ENCODE measurements at places on chromosomes 2 and 18.

DNA sequence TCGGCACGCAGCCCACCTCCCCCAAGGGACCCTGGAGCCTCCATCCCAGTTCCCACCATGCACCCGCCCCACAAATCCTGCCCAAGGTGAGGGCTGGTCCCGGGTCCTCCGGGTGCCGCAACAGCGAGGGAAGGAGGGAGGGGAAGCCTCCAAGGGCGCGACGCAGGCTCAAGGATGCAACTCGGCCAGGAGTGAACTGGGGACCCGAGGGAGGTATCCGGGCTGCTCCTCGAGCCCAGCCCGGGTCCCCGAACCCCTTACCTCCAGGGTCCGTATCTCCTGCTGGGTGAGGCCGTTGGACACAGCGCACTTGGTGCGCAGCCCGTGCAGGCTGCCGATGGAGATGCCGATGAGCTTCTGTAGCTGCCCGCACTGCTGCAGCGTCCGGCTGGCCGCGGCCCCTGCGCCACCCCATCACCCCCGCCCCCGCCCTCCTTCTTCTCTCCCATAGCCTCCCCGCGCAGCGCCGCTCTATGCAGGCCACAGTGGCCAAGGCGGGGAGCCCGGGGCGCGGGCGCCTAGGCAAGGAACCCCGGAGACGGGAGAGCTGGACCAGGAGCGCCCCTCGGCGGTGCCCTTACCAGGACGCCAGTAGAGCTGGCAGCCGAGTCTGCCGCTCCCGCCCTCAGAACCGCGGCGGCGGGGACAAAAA is 124.1 kb downstream of the ANKRD30BL start:
- DNase-seq, result no peak

GRCh38 chr2:120012771-120013596 is at the start of gene EPB41L5:
EPB41L5 (plus strand) TSS chr2:120013077; CDS start chr2:120019085, 6,008 bp downstream.
- peak; percentile 53 for DNase-seq

DNA sequence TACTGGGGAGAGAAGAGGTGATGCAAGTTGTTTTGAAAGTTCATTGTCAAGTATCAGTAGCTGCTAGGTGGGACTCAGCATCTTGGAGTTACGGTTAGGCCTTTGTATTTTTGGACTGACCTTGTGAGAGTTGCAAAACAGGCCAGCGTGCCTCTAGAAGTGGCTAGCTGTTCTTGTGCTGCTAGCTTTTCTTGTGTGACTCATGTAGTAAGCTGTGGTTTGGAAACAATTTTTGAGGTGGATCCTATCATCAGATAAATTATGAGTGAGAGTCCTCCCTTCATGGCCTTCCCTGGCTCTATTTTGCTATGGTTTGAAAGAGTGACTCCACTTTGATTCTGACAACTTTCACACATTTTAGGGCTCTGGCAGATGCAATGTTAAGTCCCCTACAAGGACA is 409.2 kb upstream of the HS6ST1 start:
- no peak for DNase-seq

- no peak for DNase-seq
Measured at GRCh38 chr2:119672161-119672862, 6.7 kb upstream of the TMEM177 start.

- no peak for DNase-seq
Measured at GRCh38 chr2:7424481-7424880, 507.3 kb downstream of the RNF144A start.

DNA sequence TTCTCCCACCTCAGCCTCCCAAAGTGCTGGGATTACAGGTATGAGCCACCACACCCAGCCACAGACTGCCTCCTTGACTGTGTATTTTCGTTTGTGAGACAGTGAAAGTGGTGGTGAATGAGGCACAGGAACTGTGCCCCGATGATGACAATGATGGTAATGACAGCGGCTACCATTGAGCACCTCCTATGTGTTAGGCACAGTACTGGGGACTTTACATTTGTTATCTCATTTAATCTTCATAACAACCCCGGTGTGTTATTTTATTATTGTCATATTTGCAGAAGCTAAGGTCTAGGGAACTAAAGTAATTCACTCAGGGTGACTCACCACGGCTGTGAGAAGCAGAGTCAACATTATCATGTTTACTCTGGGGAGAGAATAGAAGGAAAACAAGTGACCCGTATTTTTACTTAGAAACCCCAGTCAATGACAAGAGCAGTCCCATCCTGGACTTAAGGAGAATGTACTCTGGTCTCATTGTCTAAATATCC is 77.6 kb upstream of the ALPP start:
- DNase-seq, result no peak

DNA sequence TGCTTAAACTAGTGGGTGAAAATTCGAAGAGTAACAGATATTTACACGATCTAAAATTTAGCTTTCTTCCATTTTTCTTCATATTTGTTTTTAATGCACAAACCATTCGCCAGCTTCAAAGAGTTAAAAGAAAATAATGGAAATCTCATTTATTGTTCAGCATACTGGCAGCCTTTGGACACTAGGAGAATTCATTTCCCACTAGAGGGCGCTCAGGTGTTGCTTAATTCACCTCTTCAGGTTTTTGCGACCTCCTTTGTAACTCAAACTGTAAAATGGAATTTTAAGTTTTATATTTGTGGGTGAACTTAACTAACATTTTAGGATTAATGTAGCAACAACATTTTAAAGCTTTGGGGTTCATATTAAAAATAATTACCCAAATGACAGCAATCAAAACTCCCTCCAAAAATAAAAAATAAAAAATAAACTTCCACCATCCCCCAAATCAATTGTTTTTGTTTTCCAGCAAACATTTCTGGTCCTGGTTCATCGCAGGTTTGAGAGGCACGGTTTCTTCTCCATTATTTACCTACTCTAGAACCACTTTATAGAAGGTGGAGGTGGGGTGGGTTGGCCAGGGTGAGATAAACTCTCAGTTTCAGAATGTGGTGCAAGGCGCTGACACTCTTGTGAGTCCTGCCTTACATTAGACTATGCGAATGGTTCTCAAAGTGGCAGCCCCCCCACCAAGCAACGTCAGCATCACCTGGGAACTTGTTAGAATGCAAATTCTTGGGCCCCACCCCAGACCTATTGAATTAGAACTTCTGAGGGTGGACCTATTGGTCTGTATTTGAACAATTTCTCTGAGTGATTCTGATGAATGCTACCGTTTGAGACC is 24.7 kb upstream of the PNPT1 start:
- no peak for DNase-seq

GRCh38 chr2:157898591-157898996 is 22.5 kb upstream of the ACVR1 start:
- DNase-seq, result peak; percentile 51

- no peak for DNase-seq
Measured at GRCh38 chr2:6986301-6986911, 69.2 kb downstream of the RNF144A start.

DNA sequence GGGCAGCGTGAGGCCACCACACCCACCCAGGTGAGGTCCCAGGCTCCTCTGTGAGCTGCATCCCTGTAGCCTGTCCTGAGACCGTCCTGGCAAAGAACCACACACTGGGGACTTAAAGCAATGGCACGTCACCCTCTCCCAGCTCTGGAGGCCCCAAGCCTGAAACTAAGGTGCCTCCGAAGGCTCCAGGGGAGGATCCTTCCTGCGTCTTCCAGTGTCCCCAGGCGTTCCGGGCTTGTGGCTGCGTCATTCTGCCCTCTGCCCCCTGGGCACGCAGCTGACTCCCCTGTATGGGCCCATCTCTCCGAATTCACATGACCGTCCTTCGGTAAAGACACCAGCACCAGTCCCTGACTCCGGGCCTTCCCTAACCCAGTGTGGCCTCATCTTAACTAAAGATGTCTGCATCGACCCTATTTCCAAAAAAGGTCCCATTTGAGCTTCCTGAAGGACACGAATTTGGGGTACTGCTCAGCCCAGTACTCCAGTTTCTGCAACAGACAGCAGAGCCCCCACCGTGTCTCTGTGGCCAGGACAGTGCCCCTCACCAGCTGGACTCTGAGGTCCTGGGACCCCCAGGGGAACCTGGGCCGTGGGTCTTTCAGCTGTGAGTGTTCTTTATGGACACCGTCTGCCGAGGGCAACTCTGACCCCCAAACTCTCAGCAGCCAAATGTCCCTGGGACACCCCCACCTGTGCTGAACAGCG is 75.2 kb upstream of the CTDP1 start:
- DNase-seq, result no peak

- DNase-seq, result no peak
Measured at GRCh38 chr18:70219688-70220087, 14.2 kb upstream of the RTTN start.

DNA sequence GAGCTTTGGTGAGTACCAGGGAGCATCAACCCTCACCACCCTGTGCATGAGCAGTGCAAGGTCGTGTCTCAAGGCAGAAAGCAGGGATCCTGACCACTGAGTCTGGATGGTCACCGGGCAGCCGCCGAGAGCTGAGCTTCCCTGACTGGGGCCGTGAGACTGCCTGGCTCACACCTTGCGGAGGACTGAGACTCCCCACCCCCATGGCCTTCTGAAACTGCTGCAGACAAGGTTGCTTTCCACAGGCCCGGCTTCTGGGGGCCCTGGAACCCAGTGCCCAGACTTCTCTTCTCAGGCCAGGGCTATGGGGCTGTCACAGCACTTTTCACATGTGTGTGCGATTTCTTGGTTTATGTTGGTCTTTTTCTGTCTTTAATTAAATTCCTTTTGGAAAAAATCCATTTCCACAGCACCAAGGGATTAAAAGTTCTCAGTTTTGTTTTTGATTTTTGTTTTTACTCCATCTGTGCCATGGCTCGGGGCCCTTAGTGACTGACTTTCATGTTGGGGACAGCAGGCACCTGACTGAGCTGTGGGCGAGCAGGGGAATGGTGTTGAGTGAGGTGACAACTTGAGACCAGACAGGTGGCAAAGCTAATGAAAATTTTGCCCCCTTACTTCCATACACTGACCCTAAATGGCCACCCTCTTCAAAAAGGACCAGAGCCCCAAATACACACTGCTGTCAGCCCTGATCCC is 297.9 kb downstream of the CYP26B1 start:
- no peak for DNase-seq

DNA sequence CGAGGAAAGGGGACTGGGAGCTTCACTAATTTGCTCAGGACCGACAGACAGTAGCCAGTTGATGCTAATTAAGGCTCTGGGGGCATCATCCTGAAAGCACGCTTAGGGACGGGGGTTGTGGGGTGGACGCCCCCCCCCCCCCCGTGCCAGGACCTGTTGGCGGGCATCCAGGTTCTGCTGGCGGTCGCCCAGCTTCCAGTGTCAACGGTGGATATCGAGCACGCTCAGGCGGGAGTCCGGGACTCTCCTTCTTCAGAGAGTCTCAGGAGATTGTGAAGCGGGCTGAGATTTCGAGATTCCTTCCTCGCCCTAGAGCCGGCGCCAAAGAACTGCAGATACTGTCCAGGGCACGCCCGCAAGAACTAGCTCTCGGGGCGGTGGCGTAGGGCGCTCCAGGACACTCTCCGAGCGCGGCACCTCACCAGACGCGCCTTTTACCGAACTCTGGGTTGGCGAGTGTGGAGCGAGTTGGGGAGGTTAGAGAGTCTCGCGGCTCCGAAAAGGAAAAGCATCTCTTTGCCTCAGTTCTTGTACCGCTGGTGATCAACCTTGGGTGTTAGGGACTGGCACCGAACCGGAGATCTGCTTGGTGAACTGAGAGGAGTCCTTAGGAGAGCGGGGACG is 5.6 kb downstream of the RAX start:
- DNase-seq, result no peak

DNA sequence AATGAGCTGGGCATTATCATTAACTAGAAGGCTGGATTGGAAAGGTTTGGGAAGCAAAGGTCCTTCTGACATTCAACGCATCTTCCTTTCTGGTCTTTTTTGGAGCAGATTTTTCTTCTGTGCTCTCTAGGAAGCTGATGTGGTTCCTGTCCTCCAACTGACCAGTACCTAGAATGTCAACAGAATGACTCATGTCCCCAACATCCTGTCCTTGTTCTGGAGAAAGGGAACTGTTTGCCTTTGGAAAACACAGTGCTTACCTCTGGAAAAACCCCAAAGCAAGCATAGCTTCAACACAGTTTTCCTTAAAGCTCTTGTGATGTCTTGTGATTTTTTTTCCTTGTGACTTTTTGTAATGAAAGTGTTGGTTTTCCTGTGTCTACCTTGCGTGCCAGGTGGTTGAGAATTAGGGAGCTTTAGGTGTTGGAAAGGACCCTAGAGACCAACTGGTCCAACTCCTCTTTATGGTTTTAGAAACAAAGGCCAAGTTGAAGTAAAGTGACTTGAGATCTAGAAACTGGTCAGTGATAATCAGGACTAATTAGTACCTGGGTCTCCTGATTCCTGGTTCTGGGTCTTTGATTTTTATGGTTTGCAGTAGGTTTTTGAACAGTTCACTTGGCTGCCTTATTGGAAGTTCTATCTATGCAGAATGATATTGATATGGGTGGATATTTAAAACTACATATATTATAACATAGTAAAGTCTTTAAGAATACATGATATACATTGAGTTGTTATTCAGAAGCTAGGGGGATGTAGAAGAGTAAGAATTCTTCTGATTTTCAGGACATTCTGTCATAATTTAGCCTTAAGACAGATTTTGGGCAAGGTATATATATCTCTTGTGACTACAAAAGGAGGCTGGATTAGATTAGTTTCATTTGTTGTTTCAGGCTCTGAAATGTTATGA is 70.5 kb downstream of the FMNL2 start:
- no peak for DNase-seq

GRCh38 chr2:157603198-157603597 is 25.5 kb downstream of the ACVR1C start:
- DNase-seq, result no peak

- DNase-seq, result no peak
Measured at GRCh38 chr18:31010601-31011000, 31.9 kb downstream of the DSC3 start.

DNA sequence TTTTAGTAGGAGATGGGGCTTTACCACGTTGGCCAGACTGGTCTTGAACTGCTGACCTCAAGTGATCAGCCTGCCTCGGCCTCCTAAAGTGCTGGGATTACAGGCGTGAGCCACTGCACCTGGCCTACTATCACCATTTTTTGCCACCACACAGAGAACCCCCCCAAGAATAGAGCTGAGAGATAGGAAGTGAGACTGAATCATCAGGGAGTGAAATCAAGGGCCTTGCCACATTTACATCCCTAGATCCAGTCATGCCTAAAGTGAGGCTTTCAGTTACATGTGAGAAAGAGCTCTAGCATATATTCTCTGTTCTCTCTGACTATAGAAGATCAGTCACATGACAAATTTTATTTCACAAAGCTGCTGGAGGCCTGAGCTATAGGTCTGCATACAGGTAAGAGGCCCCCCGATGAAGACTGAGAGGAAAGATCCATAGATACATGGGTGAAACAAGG is 28.0 kb upstream of the KCMF1 start:
- no peak for DNase-seq
